A549 treated with Mapracorat at 1 μM for 4 hours (cell line): ENCODE measurements at places on chromosomes 4 and X. TPM values are rescaled to one million over a fixed set of nuclear protein-coding genes. Genes with fewer than 3 reads are reported as not detected.

The CYLC1 gene
- total RNA-seq, result not detected in 5 replicates

The GPRASP3 gene
- total RNA-seq, result 2.8 to 3.9 TPM (median 3.8 TPM) in 5 replicates

The WWC2 gene
- 12.3 to 18.5 TPM (median 16.5 TPM) in 5 replicates for total RNA-seq

The GLRA2 gene
- not detected in 5 replicates for total RNA-seq

The TBX22 gene
- total RNA-seq, result not detected in 5 replicates

The MGAT4D gene
- total RNA-seq, result not detected in 5 replicates

The INTU gene
- 0.87 to 1.8 TPM (median 1.1 TPM) in 5 replicates for total RNA-seq

The DCHS2 gene
- 0.02 to 0.09 TPM in 2 of 5 replicates, not detected in the others for total RNA-seq

The KCNE5 gene
- 0.08 to 0.24 TPM in 2 of 5 replicates, not detected in the others for total RNA-seq

The TLR8 gene
- total RNA-seq, result not detected in 5 replicates

The S100G gene
- not detected in 5 replicates for total RNA-seq

The WNK3 gene
- total RNA-seq, result 0.01 to 0.09 TPM (median 0.05 TPM) in 5 replicates

The UNC5C gene
- 0.01 to 0.02 TPM in 2 of 5 replicates, not detected in the others for total RNA-seq

The COL4A6 gene
- 13.8 to 16.2 TPM (median 15.5 TPM) in 5 replicates for total RNA-seq

The CFP gene
- total RNA-seq, result 0.17 to 1.2 TPM (median 0.75 TPM) in 5 replicates

The MAGEA2 gene
- total RNA-seq, result 0.12 to 0.27 TPM in 2 of 5 replicates, not detected in the others

The SRPX gene
- 7.3 to 10.5 TPM (median 8.7 TPM) in 5 replicates for total RNA-seq

The KLHL34 gene
- not detected in 5 replicates for total RNA-seq

The ARHGEF6 gene
- total RNA-seq, result 0.05 to 0.27 TPM (median 0.11 TPM) in 5 replicates

The CACNA1F gene
- total RNA-seq, result not detected in 5 replicates

The CFAP47 gene
- total RNA-seq, result not detected in 5 replicates

The GPM6B gene
- 0.09 to 0.28 TPM (median 0.24 TPM) in 5 replicates for total RNA-seq

The RHOXF1 gene
- total RNA-seq, result not detected in 5 replicates

The SPANXC gene
- total RNA-seq, result 1.3 TPM in 1 of 5 replicates, not detected in the others

The PAGE2B gene
- total RNA-seq, result not detected in 5 replicates

The SPARCL1 gene
- total RNA-seq, result not detected in 5 replicates

The OTC gene
- total RNA-seq, result not detected in 5 replicates

The DSPP gene
- total RNA-seq, result not detected in 5 replicates

The GAR1 gene
- total RNA-seq, result 37.1 to 43.8 TPM (median 43.2 TPM) in 5 replicates

The CXXC4 gene
- 0.02 TPM in 2 of 5 replicates, not detected in the others for total RNA-seq

The AKAP14 gene
- not detected in 5 replicates for total RNA-seq

The PNMA3 gene
- 0.09 to 0.26 TPM (median 0.20 TPM) in 5 replicates for total RNA-seq

The PLRG1 gene
- total RNA-seq, result 51.5 to 62.4 TPM (median 54.9 TPM) in 5 replicates

The FOXP3 gene
- total RNA-seq, result 0.12 to 0.19 TPM (median 0.14 TPM) in 5 replicates
